Uterus (tissue), 4 donors: ENCODE measurements at places on chromosomes 16 and 17.

DNA sequence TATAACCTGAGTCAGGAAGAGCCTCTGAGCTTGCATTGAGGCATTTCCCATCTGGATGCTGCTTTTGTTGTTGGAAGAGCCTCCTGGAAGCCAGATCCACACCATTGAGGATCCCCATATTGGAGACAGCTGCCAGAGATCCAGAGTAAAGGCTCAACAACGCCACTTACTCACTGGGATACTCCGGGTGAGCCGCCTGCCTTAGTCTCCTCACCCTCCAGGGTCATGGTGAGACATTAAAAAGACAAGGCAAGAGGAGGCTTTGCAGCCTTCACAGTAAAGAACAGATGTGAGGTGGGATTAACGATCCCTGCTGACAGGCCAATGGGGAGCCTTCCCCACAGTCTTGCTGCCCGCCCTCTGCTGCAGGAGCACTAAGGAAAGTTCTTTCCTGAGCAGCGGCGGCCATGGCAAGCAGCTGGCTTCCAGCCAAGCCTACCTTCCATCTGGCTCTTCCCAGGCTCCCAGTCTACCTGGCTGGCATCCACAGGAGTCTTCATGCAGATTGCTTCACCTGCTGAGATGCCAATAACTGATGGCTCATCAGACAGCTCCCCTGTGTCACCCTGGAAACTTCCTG, 198.5 kb downstream of the CYLD start:
- no peak for DNase-seq

- DNase-seq, result peak; percentile 64
These were observed 562 bp downstream of the ZC3H7A start for GRCh38 chr16:11796227-11797165.

DNA sequence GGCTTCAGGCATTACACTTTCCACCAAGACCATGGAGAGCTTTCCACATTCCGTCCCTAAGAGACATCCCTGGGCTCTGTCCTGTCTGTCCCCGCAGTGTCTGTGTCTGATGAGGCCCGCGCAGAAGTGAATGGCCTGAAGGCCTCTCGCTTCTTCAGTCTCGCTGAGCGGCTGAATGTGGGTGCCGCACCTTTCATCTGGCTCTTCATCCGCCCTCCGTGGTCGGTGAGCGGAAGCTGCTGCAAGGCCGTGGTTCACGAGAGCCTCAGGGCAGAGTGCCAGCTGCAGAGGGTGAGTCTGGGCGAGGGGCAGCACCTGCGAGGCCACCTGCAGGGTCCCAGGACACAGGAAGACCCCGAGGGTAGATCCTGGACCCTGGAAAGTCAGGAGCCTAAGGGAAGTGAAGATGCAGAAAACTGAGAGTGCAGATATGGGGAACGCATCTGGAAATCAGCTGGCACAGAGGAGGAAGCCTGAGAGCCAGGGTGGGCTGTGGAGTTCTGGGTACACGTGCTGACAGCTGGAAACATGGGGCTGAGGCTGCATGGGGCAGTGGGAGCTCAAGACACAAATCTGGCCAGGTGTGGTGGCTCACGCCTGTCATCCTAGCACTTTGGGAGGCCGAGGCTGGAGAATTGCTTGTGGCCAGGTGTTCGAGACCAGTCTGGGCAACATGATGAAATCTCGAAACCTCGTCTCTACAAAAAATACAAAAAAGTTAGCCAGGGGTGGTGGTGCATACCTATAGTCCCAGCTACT, 8.0 kb downstream of the CCNF start:
- DNase-seq, result no peak

DNA sequence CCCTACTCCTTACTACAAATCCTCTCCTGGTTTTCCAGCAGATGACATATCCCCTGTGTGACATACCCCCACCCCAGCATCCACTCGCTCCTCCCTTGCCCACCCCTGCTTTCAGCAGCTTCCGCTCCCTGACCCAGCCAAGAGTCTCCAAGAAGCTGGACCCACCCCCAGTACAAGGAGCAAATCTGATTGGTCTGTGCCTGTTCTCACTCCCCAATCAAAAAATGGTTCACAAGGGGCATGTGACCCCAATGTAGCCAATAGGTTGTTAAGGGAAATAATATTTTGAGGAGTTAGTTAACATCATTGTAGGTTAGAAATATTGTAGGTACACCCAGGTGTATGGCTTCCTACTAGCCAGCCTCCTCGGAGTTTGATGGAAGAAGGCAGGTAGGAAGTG, 70.1 kb downstream of the GP2 start:
- no peak for DNase-seq

GRCh38 chr17:63976702-63977101, 4.0 kb upstream of the SCN4A start:
- DNase-seq, result no peak

GRCh38 chr17:40113907-40114245, 7.9 kb upstream of the MSL1 start:
- DNase-seq, result no peak

DNA sequence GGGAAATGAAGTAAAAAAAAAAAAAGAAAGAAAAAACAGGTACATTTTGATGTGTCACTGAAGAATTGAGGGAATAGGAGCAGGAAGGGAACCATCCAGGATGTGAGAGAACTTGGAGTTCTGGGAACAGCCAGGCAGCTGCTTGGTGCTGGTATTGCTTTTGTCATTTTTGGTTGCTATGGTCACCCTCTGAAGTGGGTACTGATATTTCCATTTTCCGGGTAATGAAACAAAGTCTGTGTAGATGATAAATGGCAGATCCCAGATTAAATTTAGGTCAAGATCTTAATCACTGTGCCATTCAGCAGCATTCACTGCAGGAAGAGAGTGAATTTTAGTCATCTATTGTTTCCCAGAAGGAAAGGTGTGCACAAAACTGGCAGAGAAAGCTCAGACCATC, 93.6 kb downstream of the ABCA8 start:
- no peak for DNase-seq

DNA sequence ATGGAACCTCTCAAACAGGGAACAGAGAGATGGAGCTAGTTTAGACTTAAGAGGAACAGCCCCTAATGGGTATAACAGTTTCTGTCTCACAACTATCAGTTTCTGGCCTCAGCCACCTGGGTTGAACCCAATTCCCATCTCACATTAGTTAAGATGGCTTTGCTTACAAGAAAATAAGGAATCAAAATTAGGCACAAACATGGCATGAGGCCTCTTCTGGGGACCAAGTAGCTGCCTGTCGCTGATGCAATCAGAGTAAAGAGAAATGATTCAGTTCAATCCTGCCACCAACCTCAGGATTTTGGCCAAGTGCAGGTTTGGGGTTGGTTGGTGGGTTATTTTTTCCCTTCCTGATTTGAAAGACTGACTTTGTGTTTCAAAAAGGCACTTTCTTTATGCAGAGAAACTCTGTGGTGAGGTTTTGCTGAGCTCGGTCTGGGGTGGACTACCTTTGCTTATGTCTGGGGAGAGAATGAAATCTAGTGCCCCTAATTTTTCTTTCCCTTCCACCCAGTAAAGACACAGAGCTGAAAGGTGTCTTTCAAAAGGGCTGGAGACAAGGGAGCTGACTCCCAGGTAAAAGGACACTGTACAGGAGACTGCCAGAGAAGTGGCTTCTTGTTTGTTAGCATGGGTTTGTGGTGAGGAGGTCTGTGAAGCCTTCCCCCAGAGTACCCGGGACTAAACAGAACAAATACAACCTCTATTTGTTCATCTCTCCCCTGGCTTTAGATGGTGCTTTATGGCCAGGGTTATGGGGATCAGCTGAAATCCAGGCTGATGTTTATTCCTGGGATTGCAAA, 44.8 kb upstream of the NFAT5 start:
- no peak for DNase-seq

GRCh38 chr17:40134184-40134583, 6.2 kb upstream of the CASC3 start:
- DNase-seq, result no peak

DNA sequence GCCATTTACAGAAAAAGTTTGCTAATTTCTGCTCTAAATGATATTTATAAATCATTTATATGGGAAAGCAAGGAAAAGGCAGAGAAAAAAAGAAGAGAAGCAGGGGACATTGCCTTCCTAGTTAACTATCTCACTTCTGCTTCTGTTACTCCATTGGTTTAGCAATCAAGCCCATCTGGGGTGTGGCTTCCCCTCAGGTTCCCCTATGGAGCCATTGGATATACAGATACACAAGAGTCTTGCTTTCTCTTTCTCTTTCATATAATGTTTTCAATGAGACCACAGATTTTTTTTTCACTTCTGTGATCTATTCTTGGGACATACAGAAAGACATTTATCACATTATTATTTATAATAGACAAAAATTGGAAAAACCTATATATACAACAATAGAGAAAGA, 105.6 kb upstream of the TOM1L1 start:
- no peak for DNase-seq

GRCh38 chr17:5237541-5238016, 2.9 kb upstream of the SCIMP start:
- DNase-seq, result no peak

- no peak for DNase-seq
These were observed 165.0 kb upstream of the RBFOX1 start for GRCh38 chr16:7167626-7168025.
